Ureter (tissue), 1 donor: ENCODE measurements at places on chromosomes 7 and 10. TPM values are rescaled to one million over a fixed set of nuclear protein-coding genes. Genes with fewer than 3 reads are reported as not detected.

The SYT15 gene
- total RNA-seq, result 10.4 TPM

The ACSM6 gene
- 1.8 TPM for total RNA-seq

The ADAM22 gene
- 26.4 TPM for total RNA-seq

The COL13A1 gene
- total RNA-seq, result 4.9 TPM

The SUN3 gene
- not detected for total RNA-seq

The FAM180A gene
- total RNA-seq, result 1.1 TPM

The SPDYE11 gene
- not detected for total RNA-seq

The RNF148 gene
- 3.5 TPM for total RNA-seq

The MYPN gene
- 0.08 TPM for total RNA-seq

DNA sequence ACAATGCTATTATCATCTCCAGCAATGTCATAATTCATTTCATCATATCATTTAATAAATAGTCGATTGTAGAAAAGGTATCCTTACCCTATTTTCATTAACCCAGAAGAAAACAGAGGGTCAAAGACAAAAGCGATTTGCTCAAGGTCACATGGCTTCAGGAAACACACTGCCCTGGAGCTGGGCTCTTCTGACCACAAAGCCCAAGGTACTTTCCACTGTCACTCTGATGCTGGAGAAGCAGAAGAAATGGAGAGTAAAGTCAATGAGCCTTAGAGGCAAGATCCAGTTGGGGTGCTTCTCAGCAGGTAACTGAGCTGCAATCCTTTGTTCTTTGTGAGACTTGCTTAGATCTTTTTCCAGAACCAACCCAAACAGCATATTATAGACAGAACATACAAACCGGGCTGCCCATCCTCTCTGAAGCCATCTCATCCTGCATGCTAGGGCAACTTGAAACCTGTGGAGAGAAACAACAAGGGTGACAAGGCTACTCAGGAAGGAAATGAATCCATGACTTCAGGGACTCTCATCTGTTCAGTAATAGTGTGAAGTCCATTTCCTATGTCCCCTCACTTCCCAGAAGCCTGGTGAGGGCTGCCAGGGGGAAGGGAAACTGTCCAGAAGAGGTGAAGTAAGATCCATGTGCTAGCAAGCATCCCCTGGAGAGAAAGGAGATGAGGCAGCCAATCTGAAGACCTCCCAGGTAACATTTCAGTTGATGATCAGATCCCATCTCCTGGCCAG lies 148.6 kb upstream of the SVIL start:
- no peak for DNase-seq

DNA sequence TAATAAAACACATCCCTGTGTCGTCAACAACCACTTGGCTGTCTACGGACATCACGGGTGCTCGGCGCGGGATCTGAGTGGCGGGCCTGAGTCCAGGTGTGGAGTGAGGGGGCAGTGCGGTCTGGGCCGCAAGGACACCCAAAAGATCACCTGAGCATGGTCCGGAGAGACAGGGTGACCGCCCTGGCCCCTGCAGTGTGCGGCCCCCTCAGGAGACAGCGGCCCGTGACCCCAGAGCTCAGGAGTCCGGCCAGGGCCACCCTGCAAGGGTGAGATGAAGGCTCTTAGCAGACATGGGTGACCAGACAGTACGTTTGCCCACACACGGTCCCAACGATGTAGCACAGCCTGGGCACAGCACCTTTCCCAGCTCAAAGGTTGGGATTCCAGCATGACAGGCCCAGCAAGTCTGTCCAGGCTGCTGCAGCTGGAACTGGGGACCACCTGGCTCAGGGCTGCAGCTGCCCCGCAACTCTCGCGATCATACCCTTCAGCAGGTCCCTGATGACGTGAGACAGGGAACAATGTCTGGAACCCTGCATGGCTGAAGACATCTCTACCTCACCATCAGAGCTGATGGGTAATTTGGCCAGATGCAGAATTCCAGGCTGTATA lies 237.8 kb downstream of the ELFN1 start:
- DNase-seq, result no peak

DNA sequence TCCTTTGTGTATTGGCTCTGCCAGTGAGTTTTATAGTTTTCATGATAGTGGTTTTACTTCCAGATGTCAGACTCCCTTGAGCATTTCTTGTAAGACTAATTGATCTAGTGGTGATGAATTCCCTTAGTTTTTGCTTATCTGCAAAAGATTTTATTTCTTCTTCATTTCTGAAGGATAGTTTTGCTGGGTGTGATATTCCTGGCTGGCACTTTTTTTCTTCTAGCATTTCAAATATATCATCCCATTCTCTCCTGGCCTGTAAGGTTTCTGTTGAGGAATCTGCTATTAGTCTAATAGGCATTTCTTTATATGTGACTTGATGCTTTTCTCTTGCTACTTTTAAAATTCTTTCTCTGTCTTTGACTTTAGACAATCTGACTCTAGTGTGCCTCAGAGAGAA lies 64.8 kb downstream of the SLC16A9 start:
- no peak for DNase-seq

GRCh38 chr10:45302573-45302972 lies 12.8 kb downstream of the OR13A1 start:
- no peak for DNase-seq

- no peak for DNase-seq
These were observed 203.6 kb upstream of the CELF2 start for GRCh38 chr10:10814069-10814468.

DNA sequence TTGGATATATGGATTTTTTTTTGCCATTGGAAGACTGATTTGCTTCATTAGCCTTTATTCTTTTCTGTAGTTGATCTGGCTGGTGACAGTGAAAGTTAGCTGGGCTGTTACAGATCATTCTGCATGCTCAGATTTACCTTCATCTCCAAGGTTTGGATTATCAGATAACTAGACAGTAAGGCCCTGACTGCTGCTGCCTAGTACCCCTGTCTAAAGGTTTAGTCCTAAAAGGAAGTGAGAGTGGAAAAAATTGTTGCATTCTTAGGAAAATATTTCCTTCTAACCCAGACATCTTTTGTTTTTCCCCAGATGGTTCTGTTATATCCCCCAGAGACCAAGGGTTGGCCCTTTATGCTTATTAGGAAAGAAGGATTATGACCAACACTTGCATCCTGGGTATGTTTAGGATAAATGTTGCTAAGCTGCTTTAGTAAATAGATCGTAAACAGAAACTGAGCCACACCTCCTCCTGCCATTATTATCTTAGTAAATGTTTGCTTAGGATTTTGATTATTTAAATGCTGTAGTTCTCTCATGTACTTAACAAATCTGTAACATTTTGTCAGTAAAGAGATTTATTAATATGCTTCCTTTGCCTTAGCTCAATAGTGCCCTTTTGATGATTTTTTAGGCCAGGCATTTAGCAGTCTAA lies 44.4 kb downstream of the MCU start:
- no peak for DNase-seq

DNA sequence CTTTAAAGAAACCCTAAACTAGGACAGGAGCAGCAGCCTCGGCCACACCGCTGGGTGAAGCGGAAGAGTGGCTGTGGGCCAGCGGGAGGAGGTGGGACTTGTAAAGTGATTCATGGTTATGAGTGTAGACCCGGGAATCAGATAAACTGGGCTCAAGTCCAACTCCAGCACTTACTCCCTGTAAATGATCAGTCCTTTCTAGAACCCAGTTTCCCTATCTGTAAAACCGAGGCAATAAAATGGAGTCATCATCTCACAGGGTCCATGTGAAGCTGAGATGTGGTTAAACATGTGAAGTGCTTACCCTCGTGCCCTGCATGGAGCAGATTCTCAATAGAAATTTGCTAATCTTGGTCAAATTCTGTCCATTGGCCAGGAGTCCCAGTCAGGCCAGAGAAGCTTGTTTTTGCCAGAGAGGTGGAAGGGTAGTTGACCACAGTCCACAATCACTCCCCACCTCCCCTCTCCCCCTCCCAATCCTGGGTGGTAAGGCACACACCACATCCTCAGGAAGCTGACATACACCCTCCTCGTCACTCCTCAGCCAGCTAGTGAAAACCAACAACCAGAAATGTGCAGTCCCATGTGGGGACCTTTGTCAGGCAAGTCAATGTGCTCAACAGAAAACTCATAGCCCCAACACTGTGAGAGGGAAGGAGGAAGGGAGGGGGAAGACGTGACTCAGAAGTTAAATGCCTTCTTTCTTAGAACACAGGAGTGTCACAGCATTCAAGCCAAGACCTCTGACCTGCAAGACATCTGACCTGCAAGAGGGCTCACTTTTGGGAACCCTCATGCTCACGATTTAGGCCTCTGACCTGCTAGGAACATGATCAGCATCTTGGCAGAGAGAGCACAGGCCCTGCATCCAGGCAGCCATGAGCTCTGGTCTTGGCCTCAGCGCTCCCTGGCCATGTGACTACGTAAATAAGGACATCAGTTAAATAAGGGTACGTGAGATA lies 145.1 kb downstream of the PLXNA4 start:
- DNase-seq, result peak; percentile 65

DNA sequence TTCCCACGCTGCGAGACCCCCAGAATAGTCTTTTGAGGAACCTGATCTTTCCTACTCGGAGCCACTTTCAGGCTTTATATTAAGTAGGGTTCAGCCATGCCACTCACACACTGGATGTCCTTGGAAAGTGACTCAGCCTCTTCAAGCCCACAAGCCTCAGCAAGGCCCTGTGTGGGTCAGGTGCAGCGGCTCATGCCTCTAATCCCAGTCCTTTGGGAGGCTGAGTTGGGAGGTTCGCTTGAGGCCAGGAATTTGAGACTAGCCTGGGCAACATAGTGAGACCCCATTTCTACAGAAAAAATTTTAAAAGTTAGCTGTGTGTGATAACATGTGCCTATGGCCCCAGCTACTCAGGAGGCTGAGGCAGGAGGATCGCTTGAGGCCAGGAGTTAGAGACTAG lies 119.7 kb upstream of the TNRC18 start:
- no peak for DNase-seq

DNA sequence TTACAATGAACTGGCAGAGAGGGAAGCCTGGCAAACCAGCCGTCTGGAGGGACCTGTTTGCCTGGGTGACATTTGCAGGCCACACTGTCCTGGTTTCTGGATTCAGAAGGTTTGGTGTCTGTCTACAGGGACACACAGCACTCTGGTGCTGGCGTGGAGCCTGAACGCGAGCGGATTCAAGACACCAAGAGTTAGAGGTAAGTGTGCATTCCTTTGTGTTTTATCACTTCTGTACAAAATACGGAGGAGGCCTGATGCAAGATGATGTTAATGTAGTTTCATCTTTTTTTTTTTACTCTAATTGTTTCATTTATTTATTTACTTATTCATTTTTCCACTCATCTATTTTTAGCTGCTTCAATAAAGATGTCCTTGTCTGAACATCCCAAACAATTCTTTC lies 485.3 kb upstream of the ADARB2 start:
- no peak for DNase-seq

DNA sequence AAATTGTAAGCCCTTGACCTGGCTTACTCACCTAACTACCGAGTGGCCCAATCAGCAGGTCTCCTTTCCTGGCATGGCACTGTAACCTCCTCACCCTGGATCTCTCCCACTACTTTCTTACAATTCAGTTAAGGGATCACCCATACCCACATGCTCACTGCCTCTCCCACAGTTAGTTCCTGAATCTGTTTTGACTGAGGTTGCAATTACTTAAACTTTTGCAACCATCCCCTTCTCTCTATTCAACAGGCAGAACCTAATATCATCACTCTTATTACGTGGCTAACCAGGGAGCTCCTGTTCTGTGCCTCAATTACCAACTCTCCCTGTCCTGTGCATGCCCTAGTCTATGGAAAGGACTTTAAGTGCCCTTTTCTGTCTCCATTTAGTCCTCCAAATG lies 84.2 kb upstream of the IKZF1 start:
- DNase-seq, result no peak

DNA sequence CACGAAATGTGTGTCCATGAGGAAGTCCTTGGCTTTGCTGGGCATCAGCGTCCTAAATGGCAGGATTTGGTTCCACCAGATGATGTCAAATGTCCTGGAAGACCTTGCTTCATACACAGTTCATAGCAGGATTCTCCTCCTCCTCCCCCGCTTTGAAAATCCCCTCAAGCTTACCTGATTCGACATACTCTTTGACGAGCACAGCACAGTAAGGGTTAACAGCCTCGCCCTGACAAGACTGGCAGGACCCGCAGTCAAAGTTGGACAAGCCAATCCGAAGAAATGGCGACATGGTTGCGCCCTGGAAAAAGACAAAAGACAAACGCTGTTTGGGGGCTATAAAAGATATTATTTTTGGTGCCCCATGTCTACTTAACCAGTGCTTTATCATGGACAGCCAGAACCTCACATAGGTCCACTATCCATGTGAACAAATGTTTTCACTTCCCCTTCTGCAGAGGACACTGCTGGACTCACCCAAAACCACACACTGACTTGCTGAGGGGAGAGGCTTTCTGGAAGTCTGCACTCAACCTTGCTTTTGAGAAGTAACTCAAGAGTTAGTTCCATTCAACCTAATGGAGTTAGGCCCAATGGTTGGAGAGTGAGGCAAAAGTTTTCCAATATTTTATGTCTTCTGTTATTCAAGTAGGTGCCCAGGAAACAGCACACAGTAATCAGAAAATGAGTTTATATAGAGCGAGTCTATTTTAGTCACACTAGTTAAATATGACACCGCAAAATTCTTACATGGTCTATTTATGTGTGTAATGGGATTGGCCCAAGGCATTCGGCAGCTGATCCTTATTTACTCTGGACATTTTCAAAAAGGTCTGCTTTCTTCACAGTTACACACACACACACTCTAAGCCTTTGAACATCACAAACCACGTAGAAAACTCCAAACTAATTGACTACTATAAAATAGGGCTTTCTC lies 65.0 kb downstream of the PRKCQ start:
- DNase-seq, result no peak

GRCh38 chr10:92290076-92290836 lies 622 bp downstream of the CPEB3 start:
- DNase-seq, result peak; percentile 52

GRCh38 chr7:13166801-13167200 lies 479.4 kb downstream of the ARL4A start:
- no peak for DNase-seq

GRCh38 chr7:4139656-4140625 lies 542.2 kb upstream of the FOXK1 start:
- DNase-seq, result no peak

DNA sequence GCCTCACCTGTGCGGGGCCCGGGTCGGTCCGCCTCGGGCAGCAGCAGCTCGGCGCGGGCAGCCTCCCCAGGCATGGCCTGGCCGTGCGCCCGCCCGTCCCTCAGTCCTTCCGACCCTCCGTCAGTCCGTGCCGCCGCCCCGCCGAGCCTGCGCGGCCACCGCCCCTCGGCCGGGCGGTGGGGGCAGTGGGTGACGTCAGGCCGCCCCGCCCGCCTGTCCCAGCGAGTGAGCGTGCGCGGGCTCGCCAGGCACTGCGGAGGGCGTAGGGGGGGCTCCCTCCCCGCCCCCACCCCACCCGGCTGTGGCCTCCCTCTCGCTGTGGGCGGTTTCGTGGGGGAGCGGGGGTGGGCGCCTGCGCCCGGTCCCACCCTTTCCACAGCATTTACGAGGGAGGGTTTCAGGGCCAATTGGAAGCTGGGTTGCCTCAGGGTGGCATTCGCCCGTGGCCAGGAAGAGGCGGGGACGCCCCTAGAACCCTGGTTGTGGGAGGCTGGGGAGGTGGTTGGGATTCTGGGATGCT lies at the start of gene NACAD:
Gene NACAD (minus strand): TSS at position 149 of the 520 bp plus-strand sequence. CDS start 75 bp downstream, at position 74.
- no peak for DNase-seq

- DNase-seq, result peak; percentile 44
These were observed 64.8 kb downstream of the SMURF1 start for GRCh38 chr7:99079104-99079503.

GRCh38 chr7:130388671-130389070 lies 8.4 kb downstream of the CPA1 start:
- no peak for DNase-seq
